ENCODE measurements at places on chromosomes 5 and 9.

- no peak for DNase-seq
Observed at GRCh38 chr5:68730979-68731654, 362.7 kb upstream of the SLC30A5 start.

DNA sequence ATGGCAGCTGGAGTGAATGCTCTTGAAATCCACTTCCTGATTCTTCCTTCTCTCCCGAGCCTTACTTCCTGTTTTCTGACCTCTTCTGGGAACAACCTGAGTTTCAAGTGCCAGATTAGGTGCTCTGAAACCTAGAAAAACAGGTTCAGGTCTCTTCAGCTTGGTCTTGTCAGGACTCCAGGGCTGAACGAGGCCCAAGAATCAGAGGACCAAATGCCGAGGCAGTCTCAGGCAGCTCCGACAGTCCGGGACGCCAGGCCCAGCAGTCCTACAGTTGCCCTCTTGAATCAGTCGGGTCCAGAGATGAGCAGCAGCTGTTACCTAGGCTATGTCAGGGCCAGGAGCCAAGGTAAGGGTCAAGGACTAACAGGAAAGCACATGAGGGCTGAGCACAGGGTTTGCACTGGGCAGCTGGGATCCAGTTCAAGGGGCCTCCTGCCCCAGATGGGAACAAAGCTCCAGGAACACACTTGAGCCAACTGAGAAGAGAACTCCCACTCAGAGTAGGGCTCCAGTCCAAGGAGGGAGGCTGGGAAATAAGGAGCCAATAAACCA lies 38.3 kb upstream of the ADRA1B start:
- no peak for DNase-seq

GRCh38 chr5:112551419-112552032 lies 132.4 kb upstream of the EPB41L4A start:
- no peak for DNase-seq

DNA sequence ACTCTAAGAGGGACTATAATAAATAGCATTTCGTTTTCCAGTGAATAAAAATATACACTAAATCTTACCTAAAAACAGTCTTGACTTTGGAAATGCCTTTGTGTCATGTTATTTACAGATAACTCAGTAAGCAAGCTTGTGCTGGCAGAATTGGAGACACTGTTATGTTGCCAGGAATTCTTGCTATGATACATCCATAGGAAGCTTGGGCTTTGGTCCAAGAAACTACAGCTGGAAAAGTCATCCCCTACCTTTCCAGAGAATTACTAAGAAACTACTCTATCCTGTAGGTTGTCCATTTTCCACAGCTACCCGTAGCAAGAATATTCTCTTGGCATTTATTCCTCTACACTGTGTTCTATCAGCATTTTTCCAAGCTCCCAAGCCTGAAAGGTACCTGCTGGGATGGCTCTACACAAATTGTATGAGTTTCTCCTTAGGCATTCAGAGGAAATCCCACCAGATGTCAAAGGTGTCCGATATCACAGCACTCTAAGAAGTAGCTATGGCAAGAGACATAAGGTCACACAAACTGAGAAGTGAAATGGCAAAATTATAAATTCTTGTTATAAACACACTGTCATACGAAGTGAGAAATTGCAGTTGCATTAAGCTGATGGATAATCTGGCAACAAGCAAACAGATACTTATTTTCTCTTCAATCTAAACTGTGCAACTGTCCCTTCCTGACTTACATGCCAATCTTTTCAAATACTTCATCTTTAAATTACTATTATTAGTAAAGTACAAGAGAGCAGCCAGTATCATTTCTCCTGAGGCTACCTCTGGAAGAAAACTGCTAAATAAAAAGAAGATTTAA lies 68.5 kb downstream of the MCTP1 start:
- DNase-seq, result no peak

- no peak for DNase-seq
Observed at GRCh38 chr5:67792891-67793290, 422.7 kb upstream of the PIK3R1 start.

DNA sequence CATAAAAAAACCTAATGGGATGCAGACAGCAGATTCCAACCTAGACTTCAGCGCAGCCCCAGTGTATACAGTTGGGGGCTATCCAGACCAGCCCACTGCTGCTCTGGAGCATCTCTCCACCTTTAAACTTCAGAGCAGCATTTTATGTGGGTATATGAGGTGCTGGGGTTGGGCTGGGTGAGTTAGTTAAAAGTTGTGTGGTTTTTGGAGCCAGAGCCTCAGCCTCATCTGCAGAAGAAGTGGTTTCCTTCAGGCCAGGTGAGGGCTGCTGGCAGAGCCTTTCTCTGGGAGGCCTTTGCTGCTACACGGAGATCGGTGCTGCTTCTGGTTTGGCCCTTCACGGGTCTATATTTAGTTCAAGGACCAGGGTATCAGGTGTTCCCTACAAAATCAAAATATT lies 228.3 kb downstream of the PDZD2 start:
- DNase-seq, result no peak

GRCh38 chr9:113788616-113789330 lies 87.3 kb upstream of the ZNF618 start:
- DNase-seq, result no peak

- DNase-seq, result no peak
Observed at GRCh38 chr9:70156729-70157128, 102.0 kb upstream of the SMC5 start.

DNA sequence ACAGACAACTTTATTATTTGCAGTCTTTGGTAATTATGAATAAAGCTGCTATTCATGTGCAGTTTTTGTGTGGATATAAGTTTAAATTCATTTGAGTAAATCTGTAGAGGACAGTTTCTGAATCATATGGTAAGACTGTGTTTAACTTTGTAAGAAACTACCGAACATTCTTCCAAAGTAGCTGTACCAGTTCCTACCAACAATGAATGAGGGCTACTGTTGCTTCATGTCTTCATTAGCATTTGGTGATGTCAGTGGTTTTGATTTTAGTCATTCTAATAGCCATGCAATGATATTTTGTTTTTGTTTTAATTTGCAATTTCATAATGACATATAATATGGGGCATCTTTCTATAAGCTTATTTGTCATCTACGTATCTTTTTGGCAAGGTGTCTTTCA lies 501.3 kb upstream of the RORB start:
- no peak for DNase-seq

DNA sequence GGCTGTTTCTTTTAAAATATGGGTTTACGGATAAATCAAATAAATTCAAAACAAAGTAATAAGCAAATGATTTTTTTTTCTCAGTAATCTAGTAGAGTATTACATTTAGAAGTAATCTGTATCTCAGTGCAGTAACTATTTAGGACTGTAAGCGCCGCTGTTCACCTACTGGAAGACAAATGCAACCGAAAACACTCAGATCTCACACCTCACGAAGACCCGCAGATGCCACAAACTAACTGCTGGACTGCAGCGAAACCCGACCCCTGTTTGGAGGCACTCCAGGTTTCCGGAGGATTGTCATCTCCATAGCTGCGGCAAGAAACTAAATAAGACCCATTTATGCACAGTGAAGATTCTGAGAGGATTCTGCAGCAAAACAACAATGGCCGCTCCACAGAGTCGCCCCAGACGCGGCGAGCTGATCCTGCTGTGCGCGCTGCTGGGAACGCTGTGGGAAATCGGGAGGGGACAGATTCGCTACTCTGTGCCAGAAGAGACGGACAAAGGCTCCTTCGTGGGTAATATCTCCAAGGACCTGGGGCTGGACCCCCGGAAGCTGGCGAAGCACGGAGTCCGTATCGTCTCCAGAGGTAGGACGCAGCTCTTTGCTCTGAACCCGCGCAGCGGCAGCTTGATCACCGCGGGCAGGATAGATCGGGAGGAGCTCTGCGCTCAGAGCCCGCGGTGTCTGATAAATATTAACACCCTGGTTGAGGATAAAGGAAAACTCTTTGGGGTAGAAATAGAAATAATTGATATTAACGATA lies at the start of gene PCDHGA8:
Gene PCDHGA8 (plus strand): TSS at position 205 of the 770 bp plus-strand sequence. CDS start 181 bp downstream, at position 386.
- DNase-seq, result no peak

DNA sequence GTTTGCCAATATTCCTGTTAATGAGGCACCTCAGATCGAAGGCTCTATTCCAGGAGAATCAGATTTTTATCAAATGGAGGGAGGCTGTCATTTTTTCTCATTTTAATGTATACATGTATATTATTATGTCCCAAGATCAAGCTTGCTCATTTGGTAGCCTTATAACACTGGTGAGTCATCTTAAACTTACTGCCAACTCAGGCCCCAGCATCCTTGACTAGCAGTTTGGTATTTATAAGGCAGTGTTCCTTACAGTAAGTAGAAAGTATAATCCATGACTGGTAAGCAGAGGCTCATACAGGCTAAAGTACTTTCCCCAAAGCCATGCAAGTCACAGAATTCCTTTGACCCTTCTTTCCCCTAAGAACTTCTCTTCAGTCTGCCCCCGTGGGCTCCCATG lies 90.7 kb upstream of the NR3C1 start:
- no peak for DNase-seq

- no peak for DNase-seq
Observed at GRCh38 chr5:89268460-89268859, 385.5 kb upstream of the MEF2C start.

DNA sequence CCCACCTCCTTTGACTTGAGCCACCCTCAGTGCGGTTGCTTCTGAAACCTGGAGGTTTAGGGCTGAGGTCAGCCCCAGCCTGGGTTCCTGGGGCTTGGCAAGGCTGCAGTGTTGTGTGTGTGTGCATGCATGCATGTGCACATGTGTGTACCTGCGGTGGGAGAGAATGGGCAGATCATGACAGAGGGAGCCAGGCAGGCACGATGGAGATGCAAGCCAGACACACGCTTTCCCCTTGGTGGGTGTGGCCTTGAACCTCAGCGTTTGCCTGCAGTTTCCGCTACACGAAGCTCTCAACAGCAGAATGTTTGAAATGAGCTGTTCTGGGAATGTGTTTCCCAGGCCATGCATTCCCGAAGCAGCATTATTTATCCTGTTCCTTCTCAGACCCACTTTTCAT lies 65.9 kb upstream of the RAPGEF1 start:
- no peak for DNase-seq

GRCh38 chr5:131854134-131854533 lies 57.3 kb upstream of the FNIP1 start:
- no peak for DNase-seq

GRCh38 chr5:74586856-74587255 lies 53.7 kb downstream of the ENC1 start:
- DNase-seq, result no peak

GRCh38 chr9:18297056-18297841 lies 176.7 kb upstream of the ADAMTSL1 start:
- no peak for DNase-seq

GRCh38 chr5:74127381-74128320 lies 501.7 kb downstream of the ARHGEF28 start:
- no peak for DNase-seq

- DNase-seq, result no peak
Observed at GRCh38 chr9:97319395-97319794, 11.9 kb downstream of the CCDC180 start.

DNA sequence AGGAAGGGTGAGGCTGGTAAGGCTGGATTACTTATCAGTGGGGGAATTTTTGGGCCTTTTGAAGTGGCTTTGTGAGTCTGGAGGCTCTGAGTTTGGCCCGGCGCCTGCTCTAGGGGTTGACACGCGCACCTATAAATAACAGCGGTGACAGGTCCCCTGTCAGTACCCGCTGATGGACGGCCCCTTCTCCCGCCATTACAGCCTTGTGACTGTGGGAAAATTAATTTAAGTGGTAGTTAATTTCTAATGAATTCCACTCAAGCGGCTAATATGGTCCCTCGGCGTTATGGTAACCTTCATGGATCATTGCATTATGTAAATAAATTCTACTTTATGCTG lies 16.5 kb downstream of the MRPL36 start:
- DNase-seq, result no peak

GRCh38 chr5:96326902-96327301 lies 106.1 kb downstream of the PCSK1 start:
- no peak for DNase-seq

- DNase-seq, result no peak
Observed at GRCh38 chr9:90343366-90343765, 299.3 kb downstream of the DIRAS2 start.

GRCh38 chr5:149325166-149325735 lies 20.0 kb upstream of the GRPEL2 start:
- no peak for DNase-seq

DNA sequence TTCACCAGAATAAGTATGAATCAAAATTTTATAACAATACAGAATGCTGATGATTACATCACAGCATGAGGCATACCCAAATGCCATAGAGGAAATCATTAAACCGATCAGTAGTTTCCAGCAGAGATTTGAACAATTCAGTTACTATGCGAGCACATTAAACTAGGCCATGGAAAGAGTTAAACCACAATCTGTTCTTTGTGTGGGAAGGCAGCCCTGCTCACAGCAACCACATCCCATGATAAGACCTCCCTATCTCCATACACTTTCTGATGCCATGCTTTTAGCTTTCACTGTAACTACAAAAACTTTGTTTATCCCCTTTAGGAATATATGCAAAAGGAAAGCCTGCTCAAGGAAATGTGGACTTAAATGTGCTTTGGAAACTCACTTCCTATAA lies 4.5 kb downstream of the NFIB start:
- DNase-seq, result no peak

- DNase-seq, result no peak
Observed at GRCh38 chr5:168316139-168316578, 24.7 kb downstream of the WWC1 start.

DNA sequence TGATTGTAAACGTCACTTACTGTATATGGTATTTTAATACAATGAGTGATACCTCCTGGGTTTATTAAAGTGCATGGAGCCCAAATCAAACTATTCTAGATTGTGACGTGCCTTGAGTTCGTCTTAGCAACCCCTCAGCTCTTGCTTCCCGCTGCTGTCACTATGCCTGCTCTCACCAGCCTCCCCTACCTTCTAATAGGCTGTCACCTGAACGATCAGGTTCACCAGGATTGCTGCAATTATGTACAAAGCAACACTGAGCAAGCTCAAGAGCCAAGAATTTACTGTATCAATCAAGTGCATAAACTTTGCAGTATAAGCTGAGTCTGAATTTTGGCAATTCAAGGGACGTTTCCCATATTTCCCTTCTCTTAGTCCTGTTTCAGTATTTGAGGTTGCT lies 3.0 kb downstream of the LECT2 start:
- DNase-seq, result no peak

- no peak for DNase-seq
Observed at GRCh38 chr5:161385027-161385426, 161.5 kb downstream of the GABRB2 start.

GRCh38 chr5:54577528-54577927 lies 60.0 kb downstream of the SNX18 start:
- no peak for DNase-seq

DNA sequence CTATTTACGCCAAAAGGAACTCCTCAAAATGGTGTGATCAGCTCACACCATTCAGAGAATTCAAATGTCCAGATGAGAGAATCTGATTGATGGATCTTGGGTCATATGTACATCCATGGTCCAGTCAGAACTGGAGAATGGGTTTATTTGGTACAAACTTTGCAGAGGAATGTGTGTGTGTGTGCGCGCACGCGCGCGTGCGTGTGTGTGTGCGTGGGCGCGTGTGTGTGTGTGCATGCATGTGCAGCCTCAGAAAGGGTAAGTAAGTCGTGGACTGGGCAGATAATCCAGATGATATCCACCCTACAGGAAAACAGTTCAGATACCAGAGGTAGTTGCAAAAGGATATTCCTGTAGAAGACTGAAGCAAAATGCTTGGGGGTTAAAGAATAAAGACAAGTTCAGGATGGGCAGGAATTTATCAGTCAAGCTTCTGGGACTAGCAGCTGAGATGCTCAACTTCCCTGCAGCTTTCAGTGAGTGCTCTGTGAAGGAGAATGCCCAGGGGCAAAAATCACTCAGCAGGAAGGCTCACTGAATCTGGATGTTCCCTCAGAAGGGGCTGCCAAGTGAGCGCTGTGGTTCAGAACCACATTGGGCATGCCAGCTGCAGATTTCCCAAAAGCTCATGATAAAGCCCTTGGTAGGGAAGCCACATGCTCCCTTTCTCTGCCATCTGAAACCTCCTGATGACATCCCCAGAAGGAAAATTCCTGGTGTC lies 440.5 kb upstream of the SGCD start:
- no peak for DNase-seq
